ENCODE measurements at places on chromosomes 4 and X. TPM values are rescaled to one million over a fixed set of nuclear protein-coding genes. Genes with fewer than 3 reads are reported as not detected.

Gene NUDT9
- total RNA-seq: 21.8 TPM

Gene TBX22
- not detected for total RNA-seq

Gene TEC
- 3.2 TPM for total RNA-seq

Gene TKTL2
- total RNA-seq: 0.14 TPM

Gene DSPP
- not detected for total RNA-seq

Gene IQSEC2
- 9.4 TPM for total RNA-seq

Gene F9
- not detected for total RNA-seq

Gene TNMD
- not detected for total RNA-seq

Gene SUPT20HL1
- 0.48 TPM for total RNA-seq

GRCh38 chr4:55615008-55615407 is 21.1 kb downstream of the NMU start:
- no peak for DNase-seq

GRCh38 chrX:13899607-13900006 is 82.7 kb upstream of the GPM6B start:
- no peak for DNase-seq

DNA sequence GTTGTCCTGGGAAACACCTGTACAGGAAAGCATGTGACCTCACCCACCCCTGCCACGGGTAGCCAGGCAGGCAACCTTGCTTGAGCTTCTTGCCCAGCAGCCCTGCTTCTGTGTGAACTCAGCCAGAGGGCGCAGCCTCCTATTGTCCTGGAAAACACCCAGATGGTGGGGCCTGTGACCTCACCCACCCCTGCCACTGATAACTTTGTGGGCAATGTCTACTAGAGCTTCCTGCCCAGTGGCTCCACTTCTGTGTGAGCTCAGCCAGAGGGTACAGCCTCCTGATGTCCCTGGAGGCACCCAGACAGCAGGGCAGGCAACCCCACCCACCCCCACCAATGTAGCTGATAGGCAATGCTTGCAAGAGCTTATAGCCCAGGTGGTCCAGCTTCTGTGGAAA is 146.3 kb downstream of the DTHD1 start:
- no peak for DNase-seq

GRCh38 chrX:2145692-2146367 is 354.9 kb downstream of the DHRSX start:
- DNase-seq: no peak

DNA sequence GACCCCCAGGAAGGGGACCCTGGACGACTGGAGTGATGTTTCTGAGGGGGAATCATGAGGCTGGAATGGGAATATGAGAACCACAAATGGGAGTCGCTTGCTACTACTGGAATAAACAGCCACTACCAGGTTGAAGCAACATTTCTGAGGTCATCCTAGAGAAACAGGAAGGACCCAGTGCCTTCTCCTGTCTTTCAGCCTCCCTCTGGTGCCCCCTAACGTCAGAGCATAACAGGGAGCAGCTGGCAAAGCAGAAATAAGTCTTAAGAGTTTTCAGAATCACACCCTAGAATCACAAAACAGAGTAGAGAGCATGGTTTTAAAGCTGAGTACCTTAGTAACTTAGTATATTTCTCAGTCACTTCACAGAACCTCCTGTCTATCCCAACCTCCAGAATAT is 347.8 kb upstream of the PITX2 start:
- no peak for DNase-seq

GRCh38 chrX:24030597-24030996 is 3.6 kb upstream of the KLHL15 start:
- no peak for DNase-seq

GRCh38 chr4:24683116-24683515 is 98.8 kb upstream of the DHX15 start:
- no peak for DNase-seq

DNA sequence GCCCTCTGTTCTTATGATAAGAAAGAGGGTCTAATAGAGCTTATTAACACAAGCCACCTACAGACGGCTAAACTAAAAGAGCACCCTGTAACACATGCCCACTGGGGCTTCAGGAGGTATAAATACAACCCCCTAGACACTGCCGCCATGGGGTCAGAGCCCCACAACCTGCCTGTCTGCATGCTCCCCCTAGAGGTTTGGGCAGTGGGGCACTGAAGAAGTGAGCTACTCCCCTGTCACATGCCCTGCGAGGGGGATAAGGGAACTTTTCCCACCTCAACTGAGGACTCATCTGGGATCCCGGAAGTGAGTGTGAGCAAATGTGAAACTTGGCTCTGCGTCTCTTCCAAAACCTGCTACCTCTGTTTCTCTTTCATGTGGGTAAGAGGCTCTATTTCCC is 334.5 kb downstream of the ADAM29 start:
- no peak for DNase-seq

- DNase-seq: no peak
Measured at GRCh38 chr4:9987749-9988362, 33.4 kb downstream of the SLC2A9 start.

- peak; percentile 94 for DNase-seq
Measured at GRCh38 chr4:2794486-2795299, 1.8 kb downstream of the SH3BP2 start.

DNA sequence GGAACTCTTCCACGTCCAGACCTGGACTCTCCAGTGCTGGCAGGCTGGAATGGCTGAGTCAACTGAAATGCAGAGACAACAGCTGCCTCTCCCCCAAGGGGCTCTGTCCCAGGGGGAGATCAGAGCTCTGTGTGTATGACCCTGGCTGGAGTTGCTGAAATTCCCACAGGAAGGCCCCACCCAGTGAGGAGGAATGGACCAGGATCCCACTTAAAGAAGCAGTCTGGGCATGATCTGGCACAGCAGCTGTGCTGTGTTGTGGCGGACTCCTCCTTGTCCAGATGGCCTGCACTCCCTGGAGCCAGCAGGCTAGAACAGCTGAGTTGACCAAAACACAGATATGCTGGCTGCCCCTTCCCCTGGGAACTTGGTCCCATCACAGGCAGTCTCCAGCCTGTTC is 25.4 kb downstream of the C4orf17 start:
- DNase-seq: no peak

GRCh38 chr4:129926936-129927335 is 831.0 kb downstream of the C4orf33 start:
- DNase-seq: no peak

- DNase-seq: no peak
Measured at GRCh38 chrX:22360129-22360528, 87.4 kb downstream of the CBLL2 start.

DNA sequence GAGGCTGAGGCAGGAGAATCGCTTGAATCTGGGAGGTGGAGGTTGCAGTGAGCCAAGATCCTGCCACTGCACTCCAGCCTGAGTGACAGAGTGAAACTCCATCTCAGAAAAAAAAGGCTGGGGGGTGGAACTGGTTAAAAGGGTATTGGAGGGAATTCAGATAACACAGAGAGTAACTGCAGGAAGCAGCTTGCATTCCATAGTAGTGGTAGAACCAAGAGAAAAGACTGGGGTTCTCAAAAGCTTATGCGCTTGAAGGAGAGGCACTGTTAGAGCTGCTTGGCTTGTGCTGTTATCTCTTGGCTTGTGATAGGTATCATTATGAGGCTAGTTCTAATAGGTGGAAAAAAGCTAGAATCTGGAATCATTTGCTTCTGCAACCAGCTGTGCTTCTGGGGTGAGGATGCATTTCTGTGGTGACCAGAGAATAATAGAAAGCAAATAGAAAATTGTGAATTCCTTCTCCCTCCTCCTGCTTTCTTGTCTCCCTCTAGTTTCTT is 91.2 kb upstream of the ELOVL6 start:
- no peak for DNase-seq

DNA sequence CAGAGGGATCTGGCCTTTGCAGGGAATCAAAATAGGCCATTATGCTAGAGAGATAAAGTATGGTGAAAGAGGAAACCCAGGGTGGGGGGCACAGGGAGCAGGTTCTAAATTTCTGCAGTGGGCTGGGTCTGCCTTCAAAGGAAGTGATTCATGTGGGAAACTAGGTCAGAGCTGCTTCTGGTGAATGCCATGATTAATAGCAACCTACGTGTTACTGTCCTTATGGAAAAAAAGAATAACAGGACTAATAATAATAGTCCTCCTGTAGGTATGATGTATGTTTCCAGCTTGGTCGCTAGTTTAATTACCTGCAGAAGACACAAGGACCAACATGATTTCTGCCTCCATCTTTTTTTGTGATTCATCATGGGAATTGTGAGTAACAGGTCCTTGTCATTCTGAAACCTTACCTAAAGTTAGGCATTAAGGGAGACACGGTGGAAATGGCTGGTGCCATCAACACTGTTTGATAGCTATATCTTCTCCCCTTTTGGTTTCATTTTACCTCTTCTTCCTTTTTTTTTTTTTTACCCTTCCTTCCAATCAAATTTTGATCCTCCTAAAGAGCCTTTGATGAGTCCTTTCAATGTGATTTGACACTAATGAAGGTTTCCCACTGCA is 180.4 kb downstream of the CPEB2 start:
- DNase-seq: no peak

GRCh38 chr4:80462621-80463091 is 127.1 kb downstream of the CFAP299 start:
- no peak for DNase-seq
